Activated T-cell treated with anti-CD3 and anti-CD28 coated beads for 1 hour (primary cell): ENCODE measurements at places on chromosomes 11 and 22.

DNA sequence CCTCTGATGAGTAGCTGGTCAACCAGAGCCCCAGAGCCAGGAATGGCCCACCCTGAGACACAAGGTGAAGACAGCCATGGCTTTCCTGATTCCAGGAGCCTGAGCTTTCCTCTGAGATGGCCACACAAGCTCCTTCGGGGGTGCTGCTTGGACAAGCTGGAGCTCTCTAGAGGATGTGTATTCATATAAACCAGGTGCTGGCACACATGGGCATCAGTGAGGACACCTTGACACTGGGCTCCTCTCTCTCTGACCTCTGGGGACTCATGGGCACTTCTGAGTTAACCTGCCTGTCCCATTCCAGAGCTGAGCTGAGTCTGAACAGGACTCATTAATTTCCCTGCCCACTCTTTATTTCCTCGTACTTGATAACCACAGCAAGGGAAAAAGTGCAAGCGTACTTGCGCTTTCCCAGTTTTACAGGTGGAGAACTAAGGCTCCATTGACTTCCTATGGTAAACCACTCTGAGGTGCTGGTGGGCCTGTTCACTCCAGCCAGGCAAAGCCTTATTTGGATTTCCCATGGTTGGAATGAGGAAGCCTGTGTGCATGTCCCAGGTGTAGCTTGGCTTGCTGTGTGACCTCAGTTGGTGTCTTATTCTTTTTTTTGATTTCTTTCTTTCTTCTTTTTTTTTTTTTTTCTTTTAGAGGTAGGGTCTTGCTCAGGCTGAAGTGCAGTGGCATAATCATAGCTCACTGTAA lies 25.4 kb downstream of the INSC start:
- DNase-seq = no peak

DNA sequence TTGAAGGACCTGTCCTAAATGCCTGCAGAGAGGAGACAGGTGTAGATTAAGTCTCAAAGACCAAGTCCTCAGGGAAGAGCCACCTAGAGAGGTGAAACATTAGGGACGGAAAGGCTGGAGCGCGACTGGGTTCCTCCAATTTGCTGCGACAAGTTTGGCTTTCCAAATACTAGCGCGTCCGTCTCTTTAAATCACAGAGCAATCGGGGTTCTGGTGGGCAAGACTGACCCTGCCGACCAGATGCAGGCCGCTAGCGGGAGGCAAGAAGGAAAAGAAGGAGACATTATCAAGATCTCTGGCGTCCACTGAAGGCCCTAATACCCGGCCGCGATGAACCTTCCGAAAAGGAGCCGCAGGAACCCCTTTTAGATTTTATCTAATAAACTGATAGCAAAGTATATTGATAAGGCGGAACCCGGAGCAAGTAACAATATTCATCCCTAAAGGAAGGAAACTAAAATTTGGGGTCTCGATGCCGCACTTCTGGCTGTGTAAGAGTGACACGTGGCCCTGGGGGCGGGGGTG lies 128.2 kb upstream of the C11orf58 start:
- DNase-seq = no peak

- no peak for DNase-seq
Observed at GRCh38 chr11:111449696-111450479, 62.3 kb downstream of the BTG4 start.

DNA sequence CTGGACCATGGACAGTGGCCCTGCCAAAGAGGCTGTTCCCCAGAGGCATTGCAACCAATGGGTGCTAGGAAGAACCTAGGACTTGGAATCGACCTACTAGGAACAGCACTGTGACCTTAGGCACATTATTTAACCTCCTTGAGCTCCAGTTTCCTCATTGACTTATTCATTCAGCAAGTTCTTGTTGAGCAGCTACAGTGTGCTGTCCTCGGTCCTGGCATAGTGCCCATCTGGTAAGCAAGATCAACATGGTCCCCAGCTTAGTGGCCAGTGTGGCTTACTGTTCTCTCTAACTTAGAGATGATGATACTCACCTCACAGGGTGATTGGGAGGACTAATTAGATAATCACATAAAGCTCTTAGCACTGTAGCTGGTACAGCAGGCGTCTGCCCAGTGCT lies 8.2 kb downstream of the ABCG4 start:
- DNase-seq = no peak

GRCh38 chr11:121255473-121256125 lies 37.0 kb upstream of the SC5D start:
- no peak for DNase-seq

- no peak for DNase-seq
Observed at GRCh38 chr11:118212131-118212725, 12.6 kb downstream of the JAML start.

- DNase-seq = no peak
Observed at GRCh38 chr11:73235236-73235786, 17.2 kb downstream of the P2RY2 start.

GRCh38 chr11:11502263-11502861 lies 119.4 kb downstream of the GALNT18 start:
- DNase-seq = no peak

- DNase-seq = no peak
Observed at GRCh38 chr11:95229993-95230809, 801 bp downstream of the SESN3 start.

GRCh38 chr22:46900549-46900948 lies 138.1 kb downstream of the TBC1D22A start:
- no peak for DNase-seq

- DNase-seq = no peak
Observed at GRCh38 chr11:26649884-26650283, 72.0 kb downstream of the SLC5A12 start.

DNA sequence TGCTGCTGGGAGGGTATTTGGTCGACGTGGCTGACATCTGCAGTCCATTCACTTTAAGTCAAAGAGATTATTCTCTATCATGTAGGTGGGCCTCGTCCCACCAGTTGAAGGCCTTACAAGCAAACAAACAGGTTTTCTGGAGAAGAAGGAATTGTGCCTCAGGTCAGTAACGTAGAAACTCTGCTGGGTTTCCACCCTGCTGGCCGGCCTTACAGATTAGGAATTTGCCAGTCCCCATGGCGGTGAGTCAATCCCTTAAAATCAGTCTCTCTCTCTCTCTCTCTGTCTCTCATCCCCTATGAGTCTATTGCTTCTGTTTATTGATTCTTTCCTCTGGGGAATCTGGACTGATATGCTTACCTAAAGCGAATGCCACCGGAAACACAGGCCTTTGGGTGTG lies 75.4 kb upstream of the FGF3 start:
- no peak for DNase-seq

GRCh38 chr22:23513133-23513532 lies 67.0 kb downstream of the IGLL1 start:
- no peak for DNase-seq

- no peak for DNase-seq
Observed at GRCh38 chr11:57436031-57436430, 9.1 kb upstream of the SLC43A3 start.

DNA sequence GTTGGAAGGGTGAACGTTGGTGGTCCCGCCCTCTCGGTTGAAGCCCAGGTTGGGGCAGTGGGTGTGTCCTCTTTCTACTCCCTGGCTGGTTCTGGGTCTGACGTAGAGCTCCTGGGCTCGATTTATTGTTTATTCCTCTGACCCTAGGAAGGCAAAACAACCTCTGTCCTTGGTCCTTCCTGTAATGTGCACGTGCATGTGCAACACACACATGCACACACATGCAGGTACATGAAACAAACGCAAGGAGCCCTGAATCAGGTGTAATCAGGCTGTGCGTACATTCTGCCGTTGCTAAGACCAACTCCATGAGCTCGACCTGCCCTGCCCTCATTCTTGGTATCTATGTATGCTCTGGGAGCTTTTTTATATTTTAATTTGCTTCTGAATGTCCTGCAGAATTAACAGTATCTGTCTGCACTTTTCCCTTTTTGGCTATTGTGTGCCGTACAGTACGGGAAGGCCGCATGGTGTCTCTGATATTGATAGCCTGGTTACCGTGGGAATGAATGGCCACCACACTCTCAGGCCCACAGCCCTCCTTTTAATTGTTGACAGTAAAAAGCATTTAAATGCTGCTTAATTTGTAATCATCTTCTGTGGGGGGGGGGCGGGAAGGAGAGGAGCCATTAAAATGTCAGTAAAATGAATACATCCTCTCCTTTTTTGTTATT lies 66.0 kb upstream of the NNMT start:
- no peak for DNase-seq

DNA sequence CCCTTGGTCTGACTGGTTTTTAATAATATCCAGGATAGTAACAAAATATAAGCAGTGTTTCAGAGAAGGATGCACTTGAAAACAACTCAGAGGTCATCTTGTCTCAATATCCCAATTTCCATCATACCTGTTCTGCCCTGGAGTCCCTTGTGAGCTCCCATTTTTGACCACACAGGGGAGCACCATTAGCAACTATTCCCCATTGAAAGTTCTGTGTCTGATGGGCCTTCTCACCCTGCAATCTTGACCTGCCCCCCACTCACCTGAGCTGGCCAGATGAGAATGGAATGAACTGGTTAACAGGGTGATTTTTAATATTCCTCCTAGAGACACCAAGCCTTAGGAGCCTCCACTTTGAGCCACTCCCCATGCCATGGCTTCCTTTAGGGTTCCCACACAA lies 3.8 kb upstream of the CAPN5 start:
- no peak for DNase-seq

- no peak for DNase-seq
Observed at GRCh38 chr22:19285831-19286230, 5.7 kb downstream of the CLTCL1 start.

DNA sequence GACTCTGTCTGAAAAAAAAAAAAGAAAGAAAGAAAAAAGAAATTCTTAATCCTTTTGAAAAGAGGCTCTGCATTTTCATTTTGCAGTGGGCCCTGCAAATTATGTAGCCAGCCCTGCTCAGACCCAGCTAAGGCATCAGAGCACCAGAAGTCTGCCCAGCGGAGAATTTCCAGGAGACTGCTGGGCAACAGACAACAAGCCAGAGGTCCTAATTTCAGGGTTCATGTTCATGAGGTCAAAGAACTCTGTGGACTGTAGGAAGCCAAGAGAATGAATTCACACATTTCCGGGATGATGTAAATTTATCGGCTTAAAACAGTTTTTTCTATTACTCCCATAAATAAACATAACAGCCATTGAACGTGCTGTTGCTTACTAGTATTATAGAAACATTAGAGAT lies 14.8 kb upstream of the RTCB start:
- no peak for DNase-seq

- DNase-seq = no peak
Observed at GRCh38 chr22:28329186-28330073, 350.2 kb downstream of the TTC28 start.

- DNase-seq = no peak
Observed at GRCh38 chr11:623349-623869, 1.3 kb downstream of the CDHR5 start.

DNA sequence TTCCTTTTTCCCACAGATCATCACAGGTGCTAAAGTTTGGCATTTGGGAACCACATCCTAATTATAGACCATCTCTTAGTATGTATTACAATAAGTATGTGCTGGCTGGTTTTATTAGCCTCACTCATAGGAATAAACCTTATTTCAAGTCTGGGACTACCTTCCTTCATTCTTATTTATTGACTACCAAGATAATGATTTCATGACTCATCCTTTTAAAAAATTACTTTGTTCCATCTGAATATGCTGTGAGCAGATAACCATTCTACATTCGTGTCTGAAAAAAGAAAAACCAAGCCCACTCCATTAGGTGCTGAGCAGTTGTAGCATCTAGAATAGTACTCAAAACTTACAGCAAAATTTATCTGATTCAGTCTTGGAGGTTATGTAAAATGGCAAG lies 12.3 kb downstream of the TNRC6B start:
- no peak for DNase-seq

DNA sequence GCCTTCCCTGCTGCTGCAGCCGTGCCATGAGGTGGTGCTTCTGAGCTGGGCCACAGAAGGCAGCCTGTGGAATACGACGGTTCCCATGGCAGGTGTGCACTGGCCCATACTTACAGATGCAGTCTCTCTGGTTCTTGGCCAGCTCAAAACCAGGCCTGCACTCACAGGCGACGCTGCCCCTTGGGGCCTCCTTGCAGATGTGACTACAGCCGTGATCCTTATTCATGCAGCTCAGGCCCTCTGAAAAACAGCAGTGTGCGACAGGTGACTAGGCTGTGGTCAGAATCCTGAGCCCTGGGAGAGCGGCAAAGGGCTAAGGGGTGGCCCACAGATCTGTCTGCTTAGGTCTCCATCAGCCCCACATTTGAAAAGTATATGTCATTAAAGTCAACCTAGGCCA lies 22.1 kb downstream of the SCUBE2 start:
- no peak for DNase-seq

GRCh38 chr11:62603072-62603408 lies 1.4 kb upstream of the MTA2 start:
- no peak for DNase-seq

DNA sequence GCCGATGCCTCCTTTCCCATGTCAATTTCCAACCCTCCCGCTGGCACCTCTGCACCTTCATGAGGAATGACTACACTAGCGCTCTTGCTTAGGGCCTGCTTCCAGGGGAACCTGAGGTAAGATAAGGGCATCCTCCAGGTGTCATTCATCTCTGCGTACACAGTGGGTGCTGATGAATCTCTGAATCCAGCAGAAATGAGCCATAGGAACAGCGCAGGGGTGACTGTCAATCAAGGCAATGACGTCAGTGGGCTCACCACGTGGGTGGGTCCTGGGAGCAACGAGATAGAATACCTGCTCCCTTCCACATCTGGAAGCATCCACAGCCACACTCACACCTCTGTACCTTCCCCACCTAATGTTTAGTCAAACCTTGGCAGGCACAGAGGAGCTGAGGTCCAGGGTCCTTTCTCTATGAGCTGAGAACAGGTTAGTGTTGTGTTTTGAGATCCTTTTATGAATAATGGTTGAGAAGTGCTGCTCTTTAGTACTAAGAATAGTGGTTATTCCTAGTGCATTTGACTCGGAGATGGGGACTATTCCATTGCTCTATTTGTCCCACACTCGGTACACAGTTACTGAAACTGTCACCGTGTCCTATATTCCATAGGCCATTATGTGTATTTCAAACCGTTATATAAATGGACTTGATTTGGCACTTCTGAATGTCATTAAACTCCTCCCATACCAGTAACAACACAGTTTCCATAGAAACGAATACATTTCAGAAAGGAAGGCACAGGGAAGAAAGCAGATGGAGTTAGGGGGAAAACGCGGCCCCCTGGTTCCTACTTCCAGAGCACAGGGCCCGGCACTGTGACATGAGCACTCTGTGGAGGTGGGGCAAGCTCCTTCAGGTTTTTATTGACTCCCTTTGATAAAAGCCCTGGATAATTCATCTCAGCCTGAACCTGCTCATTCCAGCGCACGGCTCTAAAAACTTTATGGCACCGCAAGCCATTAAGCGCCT lies 193.4 kb downstream of the ST3GAL4 start:
- DNase-seq = no peak

- DNase-seq = no peak
Observed at GRCh38 chr11:11813288-11813962, 28.3 kb upstream of the USP47 start.
